Stimulated activated naive CD4-positive, alpha-beta T cell treated with Interleukin-2 at 50 U/mL for 16 hours (primary cell): ENCODE measurements at places on chromosomes 6 and 20.

DNA sequence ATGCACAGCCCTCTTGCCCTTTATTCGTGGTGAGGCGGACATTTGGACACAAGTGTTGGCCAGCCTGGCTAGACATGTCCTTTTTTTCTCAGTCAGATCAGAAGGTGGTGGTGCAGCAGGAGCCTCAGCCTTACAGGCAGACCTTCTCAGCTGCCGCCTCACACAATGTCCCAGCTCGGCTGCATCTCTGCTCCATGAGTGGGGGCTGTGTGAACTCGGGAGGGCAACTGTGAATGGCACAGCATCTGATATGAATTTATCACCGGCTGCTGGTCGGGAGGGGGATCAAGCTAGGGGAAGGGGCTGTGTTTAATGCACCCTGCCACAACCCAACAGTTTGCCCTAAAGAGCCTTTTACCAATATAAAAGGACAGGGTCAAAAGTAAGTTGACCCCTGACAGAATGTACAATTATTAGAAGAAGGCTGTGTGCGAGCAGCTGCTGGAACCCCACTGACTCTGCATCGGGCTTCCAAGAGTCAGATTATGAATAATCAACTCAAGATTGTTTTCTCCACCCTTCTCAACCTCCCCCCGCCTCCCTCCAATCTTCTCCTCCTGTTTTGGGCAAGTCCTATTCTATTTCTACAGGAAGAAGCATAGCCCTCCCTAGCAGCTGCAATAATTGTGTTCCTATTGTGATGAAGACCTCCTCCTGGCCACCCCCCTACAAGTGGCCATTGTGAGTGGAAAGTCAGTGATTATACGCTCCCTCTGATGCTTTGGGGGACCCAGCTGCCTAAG is 245.2 kb downstream of the PKHD1 start:
- no peak for DNase-seq

GRCh38 chr6:74222768-74223333 is 526.8 kb downstream of the CD109 start:
- no peak for DNase-seq

DNA sequence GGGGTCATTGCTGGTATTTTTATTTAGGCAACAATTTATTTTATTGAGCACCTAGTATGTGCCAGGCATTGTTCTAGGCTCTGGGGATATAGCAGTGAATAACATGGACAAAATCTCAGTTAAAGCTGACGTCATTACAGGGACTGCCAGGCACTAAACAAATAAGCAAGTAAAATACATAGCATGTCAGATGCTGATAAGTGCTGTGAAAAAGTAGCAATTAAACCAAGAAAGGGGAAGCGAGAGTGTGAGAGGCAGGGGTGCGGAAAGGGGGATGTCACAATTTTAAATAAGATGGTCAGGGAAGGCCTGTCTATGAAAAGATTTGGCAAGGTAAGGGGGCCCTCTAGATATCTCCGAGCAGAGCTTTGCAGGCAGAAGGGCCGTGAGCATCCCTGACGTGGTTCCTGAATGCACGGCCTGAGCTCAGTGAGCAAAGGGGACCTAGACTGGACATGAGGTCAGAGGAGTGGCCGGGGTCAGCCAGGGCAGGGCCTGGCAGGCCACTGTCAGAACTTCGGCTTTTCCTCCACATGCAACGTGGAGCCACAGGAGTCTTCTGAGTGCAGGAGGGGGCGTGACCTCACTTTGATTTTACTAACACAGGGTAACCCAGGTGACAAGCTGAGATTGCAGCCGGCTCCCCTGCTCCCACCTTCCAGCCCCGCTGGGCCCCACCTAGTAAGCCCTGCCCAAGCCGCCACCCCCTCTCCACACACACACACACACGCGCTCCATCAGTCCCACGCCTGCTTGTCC is 24.2 kb upstream of the SIRPA start:
- DNase-seq, result no peak

GRCh38 chr6:157089258-157089657 is 234.1 kb downstream of the TMEM242 start:
- no peak for DNase-seq

- no peak for DNase-seq
These were observed 536.0 kb downstream of the BCKDHB start for GRCh38 chr6:80642452-80642851.

DNA sequence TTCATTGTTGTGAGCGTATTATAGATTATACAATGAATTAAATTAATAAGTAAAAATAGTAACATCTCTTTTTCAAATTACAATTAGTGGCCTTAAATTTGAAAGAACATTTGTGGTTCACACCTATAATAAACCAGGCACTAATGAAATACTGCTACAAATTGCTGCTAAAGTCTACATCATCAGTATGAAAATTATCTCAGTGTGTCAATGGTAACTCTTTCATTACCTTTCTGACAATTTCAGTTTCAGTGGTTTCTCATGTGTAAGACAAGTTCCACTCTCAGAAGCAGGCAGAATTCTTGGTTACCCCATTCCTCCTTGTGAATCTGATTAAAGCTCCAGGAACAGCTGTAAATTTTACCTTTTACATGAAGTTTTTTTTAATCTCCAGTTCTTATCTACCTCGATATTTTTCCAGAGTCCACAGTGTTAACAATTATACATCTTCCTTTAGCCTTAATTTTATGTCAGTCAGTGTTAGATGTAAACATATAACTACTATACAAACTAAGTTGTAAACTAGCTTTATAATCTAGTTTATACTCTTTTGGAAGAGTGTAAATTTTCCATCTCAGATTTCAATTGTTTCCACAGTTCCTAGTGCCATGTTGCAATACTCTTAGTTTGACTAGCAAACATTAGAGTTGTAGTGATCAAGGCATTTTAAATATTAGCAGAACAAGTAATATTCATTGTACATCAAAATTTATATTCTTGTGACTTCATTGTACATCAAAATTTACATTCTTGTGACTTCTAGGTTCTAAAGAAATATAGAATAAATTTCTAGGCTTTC is 1038.4 kb downstream of the EPHA7 start:
- no peak for DNase-seq

DNA sequence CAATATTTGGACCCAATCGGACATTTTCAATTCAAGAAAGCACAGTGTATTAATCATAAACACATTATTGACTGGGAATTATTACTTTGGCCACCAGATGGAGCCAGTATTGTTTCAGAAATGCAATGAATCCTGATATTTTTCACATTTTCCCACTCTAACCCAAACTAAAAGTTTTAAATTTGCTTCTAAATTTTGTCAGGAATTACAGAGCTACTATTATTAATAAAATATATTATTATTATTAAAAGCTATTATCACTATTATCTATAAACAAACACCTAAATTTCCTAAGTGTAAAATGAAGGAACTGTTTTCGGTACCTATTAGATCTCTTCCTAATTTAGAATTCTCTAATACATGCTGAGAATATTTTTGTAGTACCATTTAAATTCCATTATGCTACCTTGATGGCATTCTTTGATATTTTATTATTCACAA is 245.3 kb downstream of the OGFRL1 start:
- DNase-seq, result no peak

GRCh38 chr6:4883298-4883697 is 107.1 kb downstream of the CDYL start:
- no peak for DNase-seq

- DNase-seq, result no peak
These were observed 60.1 kb downstream of the PHACTR3 start for GRCh38 chr20:59664421-59664941.

GRCh38 chr20:13401596-13401995 is 180.5 kb downstream of the ISM1 start:
- DNase-seq, result no peak

- DNase-seq, result no peak
These were observed 61.8 kb downstream of the EPB41L2 start for GRCh38 chr6:131001111-131001736.

- no peak for DNase-seq
These were observed 41.7 kb downstream of the ARFGEF2 start for GRCh38 chr20:48962976-48963771.

DNA sequence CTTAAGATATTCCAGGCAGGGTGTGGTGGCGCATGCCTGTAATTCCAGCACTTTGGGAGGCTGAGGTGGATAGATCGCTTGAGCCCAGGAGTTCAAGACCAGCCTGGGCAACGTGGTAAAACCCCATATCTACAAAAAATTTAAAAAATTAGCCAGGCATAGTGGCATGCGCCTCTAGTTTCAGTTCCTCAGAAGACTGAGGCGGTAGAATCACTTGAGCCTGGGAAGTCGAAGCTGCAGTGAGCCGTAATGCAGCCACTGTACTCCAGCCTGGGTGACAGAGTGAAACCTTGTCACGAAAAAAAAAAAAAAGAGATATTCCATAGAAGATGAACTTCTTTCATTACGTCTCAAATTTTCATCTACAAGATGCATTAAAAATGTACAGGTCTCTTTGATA is 46.7 kb upstream of the ISM1 start:
- no peak for DNase-seq

GRCh38 chr6:27100921-27101320 is 146.6 kb upstream of the PRSS16 start:
- no peak for DNase-seq

DNA sequence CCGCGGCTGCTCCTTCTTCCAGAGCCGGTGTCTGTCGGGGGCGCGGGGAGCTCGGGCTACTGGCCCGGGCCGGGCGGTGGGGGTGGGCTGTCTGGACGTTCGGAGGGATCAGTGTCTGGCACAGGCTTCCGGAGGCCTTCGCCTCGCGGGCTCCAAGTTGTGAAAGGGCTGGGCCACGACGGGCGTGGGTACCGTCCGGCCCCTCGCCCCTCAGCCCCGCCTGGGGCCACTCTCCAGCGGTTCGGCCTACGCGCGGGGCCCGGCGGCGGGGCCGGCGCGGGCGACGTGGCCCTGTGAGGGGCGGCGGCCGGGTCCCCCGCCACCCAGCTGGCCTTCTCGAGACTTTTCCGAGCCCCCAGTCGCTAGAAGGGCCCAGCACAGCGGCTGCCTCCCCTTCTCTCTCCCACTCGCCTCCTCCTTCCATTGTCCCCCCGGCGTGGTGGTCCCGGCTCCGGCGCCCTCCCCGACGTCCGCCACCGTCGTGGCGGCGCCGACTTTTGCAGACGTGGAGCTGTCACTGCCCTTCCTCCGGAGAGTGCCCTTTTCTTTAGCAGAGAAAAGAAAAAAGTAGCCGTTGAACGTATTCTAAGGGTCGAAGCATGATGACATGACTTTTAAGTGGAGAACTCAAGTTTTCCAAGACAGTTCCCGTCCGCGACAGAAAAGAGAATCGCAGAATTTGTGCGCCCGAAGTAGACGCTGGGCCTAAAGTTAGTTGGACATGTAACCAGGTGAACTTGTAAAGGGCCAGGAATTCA is 571 bp downstream of the ITCH start:
- no peak for DNase-seq

DNA sequence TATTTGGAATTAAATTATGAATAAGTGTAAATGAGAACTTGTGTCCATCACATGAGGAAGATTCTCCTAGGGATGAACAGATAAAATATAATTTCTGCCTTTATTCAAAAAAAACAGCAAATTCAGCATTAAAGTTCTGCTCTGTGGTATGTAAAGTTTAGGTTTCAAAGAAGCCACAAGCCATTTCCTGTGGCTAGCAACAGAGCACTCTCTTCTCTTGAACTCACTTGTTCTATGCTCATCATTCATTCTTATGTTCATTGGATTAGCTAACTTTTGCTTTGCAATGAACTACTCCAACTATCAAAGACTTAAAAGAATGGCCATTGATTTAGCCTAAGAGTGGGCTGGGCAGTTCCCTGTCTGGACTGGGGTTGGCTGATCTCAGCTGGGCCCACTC is 20.8 kb upstream of the SNRPB2 start:
- DNase-seq, result no peak

DNA sequence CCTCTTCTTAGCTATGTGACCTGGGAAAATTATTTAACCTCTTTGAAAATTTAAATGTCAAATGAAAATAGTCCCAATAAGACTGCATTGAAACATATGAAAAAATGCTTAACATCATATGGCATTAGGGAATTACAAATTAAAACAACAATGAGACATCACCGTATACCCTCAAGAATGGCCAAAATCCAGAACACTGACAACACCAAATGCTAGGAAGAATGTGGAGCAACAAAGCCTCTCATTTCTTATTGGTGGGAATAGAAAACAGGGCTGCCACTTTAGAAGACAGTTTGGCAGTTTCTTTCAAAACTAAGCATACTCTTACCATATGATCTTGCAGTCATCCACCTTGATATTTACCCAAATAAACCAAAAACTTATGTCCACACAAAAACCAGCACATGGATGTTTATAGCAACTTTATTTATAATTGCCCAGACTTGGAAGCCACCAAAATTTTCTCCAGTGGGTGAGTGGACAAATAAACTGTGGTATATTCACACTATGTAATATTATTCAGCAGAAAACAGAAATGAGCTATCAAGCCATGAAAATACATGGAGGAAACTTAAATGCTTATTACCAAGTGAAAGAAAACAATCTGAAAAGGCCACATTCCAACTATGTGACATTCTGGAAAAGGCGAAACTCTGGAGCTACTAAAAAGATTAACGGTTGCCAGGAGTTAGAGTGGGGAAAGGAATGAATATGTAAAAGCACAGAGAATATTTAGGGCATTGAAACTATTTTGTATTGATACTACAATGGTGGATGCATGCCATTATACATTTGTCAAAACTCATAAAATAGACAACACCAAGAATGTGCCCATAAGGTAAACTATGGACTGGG is 459.9 kb downstream of the GRIK2 start:
- DNase-seq, result no peak

DNA sequence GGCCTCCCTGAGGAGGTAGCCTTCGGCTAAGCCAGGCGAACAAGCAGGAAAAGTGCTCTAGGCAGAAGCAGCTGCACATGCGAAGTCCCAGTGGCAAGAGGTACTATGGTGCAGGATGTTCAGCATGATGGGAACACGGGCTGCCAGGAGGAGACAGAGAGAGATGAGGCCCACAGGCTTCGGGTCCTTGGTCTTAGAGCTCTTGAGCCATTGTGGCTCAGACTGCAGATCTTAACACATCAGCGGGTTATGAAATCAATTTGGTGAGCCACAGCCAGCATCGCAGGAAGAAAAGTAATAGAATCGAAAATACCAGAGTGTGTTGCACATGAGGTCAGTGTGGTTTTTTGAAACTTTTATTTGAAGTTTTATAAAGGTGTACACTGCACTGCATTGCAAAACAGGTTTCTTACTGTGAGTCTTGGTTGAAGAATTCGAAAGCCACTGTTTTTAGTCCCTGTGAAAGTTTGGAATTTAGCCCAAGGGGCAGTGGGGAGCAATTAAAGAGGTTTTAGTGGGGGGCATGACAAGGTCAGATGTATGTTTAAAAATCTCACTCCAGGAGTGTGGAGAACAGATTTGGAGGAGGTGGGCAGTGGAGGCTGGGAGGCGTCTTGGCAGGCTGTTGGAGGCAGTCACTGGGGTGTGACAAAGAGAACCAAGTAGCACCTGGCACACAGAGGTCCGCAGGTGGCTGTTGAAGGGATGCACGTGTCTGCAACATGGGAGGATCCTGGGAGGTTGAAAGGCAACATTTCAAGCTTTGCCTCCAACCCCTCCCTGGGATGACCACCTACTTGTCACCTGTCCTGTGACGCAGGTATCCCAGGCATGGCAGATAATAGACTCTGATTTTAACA is 69.3 kb downstream of the EYA2 start:
- no peak for DNase-seq

- DNase-seq, result no peak
These were observed 32.4 kb upstream of the TCP11 start for GRCh38 chr6:35173427-35174087.
